ENCODE measurements at places on chromosomes 7 and 10.

DNA sequence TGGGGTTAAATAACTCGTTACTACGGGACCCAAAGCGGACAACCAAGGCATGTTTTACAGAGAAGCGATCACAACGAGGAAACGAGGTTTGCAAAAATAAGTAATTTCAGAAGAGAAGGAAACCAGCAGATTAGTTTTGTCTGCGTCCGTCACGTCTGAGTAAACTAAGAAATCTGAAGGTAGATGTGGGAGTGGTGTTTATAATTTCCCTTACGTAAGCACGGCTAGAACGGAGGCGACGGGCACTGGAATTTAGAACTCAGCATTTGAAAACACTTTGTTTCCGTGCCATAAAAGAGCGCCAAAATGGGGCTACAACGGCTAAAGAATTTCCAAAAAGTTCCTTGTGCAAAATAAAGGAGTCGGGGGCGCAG lies 718 bp upstream of the UMAD1 start:
- no peak for DNase-seq

DNA sequence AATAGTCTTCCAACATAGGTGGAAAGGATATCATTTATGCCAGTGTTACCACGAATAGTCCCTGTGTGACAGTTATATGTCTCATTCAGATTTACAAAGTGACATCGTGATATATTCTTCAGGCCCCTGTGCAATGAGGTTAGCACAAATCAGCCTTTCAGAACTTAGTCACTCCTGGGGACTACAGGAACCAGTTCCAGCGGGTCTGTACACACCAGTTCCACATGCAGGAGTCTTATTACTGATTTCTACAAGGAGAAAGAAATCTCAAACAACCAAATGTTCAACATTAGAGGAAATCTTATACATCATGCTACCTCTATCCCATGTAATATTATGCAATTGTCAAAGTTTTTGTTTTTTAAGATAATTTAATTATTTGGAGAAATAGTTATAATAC lies 4.4 kb upstream of the WDR91 start:
- no peak for DNase-seq

GRCh38 chr7:41817386-41817785 lies 114.5 kb upstream of the INHBA start:
- no peak for DNase-seq

DNA sequence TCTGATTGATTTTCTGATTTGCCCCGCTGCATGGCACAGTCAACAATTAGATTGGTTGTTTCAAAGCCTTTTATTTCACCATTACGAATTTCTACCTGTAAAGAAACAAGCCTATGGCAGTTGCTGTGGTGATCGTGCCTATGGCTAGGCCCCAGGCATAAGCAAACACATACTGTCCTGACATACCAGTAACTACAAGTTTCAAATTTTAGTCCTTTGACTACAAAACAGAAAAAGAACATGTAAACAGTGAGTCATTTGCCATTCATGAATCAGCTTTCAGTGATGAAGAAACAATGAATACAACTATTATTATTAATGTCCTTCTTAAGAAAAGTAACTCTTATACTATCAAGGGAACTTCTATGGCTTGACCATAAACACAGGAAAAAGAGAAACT lies 168.0 kb upstream of the LRRN3 start:
- DNase-seq, result no peak

All from GOT3 (cell line).